Kidney epithelial cell (primary cell): ENCODE measurements at places on chromosomes 1 and 21. TPM values are rescaled to one million over a fixed set of nuclear protein-coding genes. Genes with fewer than 3 reads are reported as not detected.

- no peak for DNase-seq
Observed at GRCh38 chr1:107588321-107588720, 376.7 kb downstream of the VAV3 start.

GRCh38 chr1:220642285-220642684 is 47.9 kb upstream of the C1orf115 start:
- DNase-seq: no peak

DRAXIN gene
- 2.8 and 4.5 TPM in 2 replicates for total RNA-seq

DNA sequence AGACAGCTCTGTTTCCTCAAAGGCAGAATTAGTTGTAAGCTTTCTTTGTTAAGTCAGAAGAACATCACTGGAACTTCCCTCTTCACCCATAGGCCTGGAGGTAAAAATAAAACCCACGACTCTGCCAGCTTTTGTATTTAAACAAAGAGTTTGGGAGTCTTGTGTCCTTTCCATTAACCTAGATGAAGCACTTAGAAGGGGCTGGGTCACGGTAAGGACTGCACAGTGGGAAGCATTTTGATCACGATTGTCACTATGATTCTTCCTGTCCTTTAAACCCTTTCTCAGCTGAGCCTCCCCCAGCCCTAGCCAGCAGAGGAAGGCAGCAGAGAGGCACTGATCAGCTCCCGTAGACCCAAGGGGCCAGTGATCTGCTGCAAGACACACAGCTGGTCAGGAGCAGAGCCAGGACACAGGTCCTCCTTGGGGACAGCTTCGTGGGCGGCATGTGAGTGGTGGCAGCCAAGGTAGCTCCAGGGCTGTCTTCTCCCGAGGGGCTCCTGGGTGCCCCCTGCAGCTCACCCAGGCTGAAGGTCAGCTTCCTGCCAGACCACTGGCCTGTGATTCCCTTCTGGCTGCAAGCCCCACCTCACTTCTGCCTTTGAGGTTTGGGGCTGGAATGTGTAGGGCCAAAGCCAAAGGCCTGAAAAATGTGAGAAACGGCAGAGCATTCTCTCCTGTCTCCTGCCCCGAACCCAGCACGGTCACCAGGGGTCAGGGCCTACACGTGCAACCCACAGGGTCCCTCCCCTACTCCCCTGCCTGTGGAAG is 4.0 kb upstream of the LAPTM5 start:
- DNase-seq: no peak
